AG09309 (cell line): ENCODE measurements at places on chromosomes 5 and 9.

DNA sequence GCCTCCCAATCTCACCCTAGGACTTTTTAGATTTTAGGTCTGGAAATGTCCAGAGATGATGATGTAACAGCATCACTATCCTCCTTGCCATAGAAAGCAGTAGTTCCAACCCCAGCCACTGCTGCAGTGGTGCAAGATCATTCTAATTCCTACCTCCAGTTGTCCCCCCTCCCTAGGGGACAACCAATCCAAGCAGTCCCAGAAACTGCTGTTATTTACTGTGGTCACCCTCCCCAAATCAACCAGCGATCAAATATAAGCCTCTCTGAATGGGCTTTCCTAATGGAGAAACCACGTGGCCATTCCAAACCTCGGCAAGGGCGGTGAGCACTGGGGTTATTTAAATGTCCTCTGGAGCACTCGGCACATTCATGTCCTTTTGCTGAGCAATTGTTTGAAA, 159.8 kb downstream of the SLF1 start:
- no peak for DNase-seq

GRCh38 chr5:143819716-143820115, 7.8 kb downstream of the HMHB1 start:
- no peak for DNase-seq

DNA sequence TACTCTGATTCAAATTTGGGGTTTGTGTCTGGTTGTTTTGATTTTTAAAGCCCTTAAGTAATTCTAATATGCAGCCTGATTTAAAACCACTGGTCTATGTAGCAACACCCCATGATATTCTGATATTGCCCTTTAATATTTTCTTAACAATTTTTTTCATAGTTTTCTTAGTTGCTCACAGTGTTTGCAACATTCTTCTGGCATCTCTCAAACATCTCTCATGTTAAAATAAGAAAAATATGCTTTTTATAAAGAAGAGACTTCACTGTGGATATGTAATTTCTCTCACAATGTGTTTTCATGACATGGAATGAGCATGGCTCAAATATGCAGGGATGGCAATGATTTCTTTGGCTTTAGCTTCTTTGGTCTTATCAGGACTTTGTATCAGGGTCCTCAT, 183.7 kb downstream of the TAF11L14 start:
- no peak for DNase-seq

GRCh38 chr5:132069561-132069960, 4.0 kb upstream of the CSF2 start:
- no peak for DNase-seq

DNA sequence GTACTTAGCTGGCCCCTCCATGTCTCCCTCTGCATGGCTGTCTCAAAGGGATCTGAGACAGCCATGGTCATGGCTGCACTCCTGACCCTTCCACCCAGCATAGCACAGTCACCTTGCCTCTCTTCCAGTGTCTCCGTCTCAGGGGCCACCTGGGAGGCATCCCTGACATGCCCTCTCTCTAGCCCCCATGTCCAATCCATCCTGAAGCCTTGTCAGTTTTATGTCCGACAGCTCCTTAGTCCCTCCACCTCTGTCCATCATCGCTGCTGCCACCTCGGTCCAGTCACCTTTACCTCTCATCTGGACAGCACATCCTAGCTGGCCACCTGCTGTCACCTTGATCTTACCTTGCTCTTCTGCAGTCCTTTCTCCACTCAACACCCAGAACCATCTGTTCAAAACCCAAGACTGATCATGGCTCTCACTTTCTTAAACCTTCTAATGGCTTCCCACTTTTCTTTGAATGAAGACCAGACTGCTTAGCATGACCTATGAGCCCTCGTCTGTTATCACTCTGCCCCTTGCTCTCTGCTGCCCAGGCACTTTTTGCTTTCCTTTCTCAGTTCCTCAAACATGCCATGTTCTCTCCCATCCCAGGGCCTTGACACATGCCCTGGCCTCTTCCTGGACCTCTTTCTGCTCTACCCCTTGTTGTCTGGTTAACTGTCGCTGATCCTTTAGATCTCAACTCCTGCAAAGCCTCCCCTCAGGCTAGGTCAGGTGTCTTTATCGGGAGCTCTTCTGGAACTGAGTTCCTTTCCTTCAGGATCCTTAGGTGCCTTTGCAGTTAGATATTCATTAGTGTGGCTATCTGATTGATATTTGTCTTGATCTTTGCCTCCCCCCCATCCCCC, 181.8 kb upstream of the PITX1 start:
- DNase-seq, result no peak
